A549 treated with dexamethasone at 1 μM for 4 hours (cell line): ENCODE measurements at places on chromosomes 4 and X. TPM values are rescaled to one million over a fixed set of nuclear protein-coding genes. Genes with fewer than 3 reads are reported as not detected.

Gene NLRP2B
- total RNA-seq: not detected in 5 replicates

Gene ADRA2C
- 6.1 to 11.5 TPM (median 10.2 TPM) in 5 replicates for total RNA-seq

Gene NDP
- total RNA-seq: not detected in 5 replicates

Gene MAGEA12
- 0.11 to 0.15 TPM (median 0.13 TPM) in 5 replicates for total RNA-seq

Gene TCEAL9
- total RNA-seq: 87.4 to 163 TPM (median 89.3 TPM) in 5 replicates

Gene STK32B
- 15.5 to 18.2 TPM (median 16.2 TPM) in 5 replicates for total RNA-seq

Gene LAMTOR3
- 24.7 to 30.3 TPM (median 25.4 TPM) in 5 replicates for total RNA-seq

Gene F11
- total RNA-seq: not detected in 5 replicates

Gene STBD1
- total RNA-seq: 11.9 to 13.8 TPM (median 13.3 TPM) in 5 replicates

Gene MSL3
- 18.2 to 21.9 TPM (median 21.4 TPM) in 5 replicates for total RNA-seq

Gene SUPT20HL2
- total RNA-seq: not detected in 5 replicates

Gene SERTM2
- not detected in 5 replicates for total RNA-seq

Gene MAGEA1
- 0.07 to 0.14 TPM (median 0.12 TPM) in 5 replicates for total RNA-seq

Gene PDZD4
- 2.9 to 4.0 TPM (median 3.4 TPM) in 5 replicates for total RNA-seq

Gene CPLX1
- 0.28 to 0.90 TPM (median 0.47 TPM) in 5 replicates for total RNA-seq

Gene HTRA3
- 14.9 to 21.5 TPM (median 19.4 TPM) in 5 replicates for total RNA-seq

Gene PRPS1
- total RNA-seq: 89.0 to 101 TPM (median 91.9 TPM) in 5 replicates

Gene NUDT6
- total RNA-seq: 6.1 to 8.1 TPM (median 6.6 TPM) in 5 replicates

Gene PPBP
- total RNA-seq: 0.17 to 0.20 TPM in 2 of 5 replicates, not detected in the others

Gene NAP1L3
- 0.36 to 0.65 TPM (median 0.38 TPM) in 5 replicates for total RNA-seq

Gene DCAF8L2
- total RNA-seq: not detected in 5 replicates

Gene RAB9B
- total RNA-seq: 0.02 to 0.05 TPM (median 0.04 TPM) in 4 of 5 replicates, not detected in the other

Gene SAT1
- 363 to 451 TPM (median 424 TPM) in 5 replicates for total RNA-seq

Gene CT55
- total RNA-seq: not detected in 5 replicates

Gene ARR3
- not detected in 5 replicates for total RNA-seq

Gene RAB28
- total RNA-seq: 8.1 to 9.2 TPM (median 8.2 TPM) in 5 replicates

Gene PAGE2B
- not detected in 5 replicates for total RNA-seq

Gene ARHGEF6
- 0.13 to 0.20 TPM (median 0.14 TPM) in 5 replicates for total RNA-seq

Gene SPANXB1
- total RNA-seq: 1.8 to 3.1 TPM (median 2.1 TPM) in 5 replicates

Gene DACH2
- total RNA-seq: not detected in 5 replicates

Gene CTAG2
- not detected in 5 replicates for total RNA-seq

Gene EOLA1
- 19.3 to 20.8 TPM (median 19.8 TPM) in 5 replicates for total RNA-seq

Gene PDCL2
- total RNA-seq: not detected in 5 replicates

Gene PCDH19
- 0.02 to 0.07 TPM (median 0.06 TPM) in 5 replicates for total RNA-seq

Gene EMCN
- not detected in 5 replicates for total RNA-seq

Gene ARSJ
- 4.6 to 6.1 TPM (median 5.0 TPM) in 5 replicates for total RNA-seq

Gene RHOXF1
- not detected in 5 replicates for total RNA-seq

Gene CPE
- 1.5 to 2.1 TPM (median 2.0 TPM) in 5 replicates for total RNA-seq

Gene BTC
- 0.90 to 1.5 TPM (median 0.92 TPM) in 5 replicates for total RNA-seq

Gene MAGEA9B
- total RNA-seq: not detected in 5 replicates

Gene CYP2U1
- total RNA-seq: 1.3 to 1.8 TPM (median 1.7 TPM) in 5 replicates

Gene G3BP2
- 76.1 to 100 TPM (median 90.0 TPM) in 5 replicates for total RNA-seq

Gene USP26
- not detected in 5 replicates for total RNA-seq

Gene MFAP3L
- 3.0 to 5.8 TPM (median 4.3 TPM) in 5 replicates for total RNA-seq

Gene CXCL9
- total RNA-seq: not detected in 5 replicates

Gene GABRG1
- not detected in 5 replicates for total RNA-seq

Gene GNRHR
- total RNA-seq: not detected in 5 replicates

Gene SMIM9
- total RNA-seq: not detected in 5 replicates
